ENCODE measurements at places on chromosomes 16 and 17. TPM values are rescaled to one million over a fixed set of nuclear protein-coding genes. Genes with fewer than 3 reads are reported as not detected.

The UMOD gene
- not detected for total RNA-seq

The KRTAP17-1 gene
- not detected for total RNA-seq

DNA sequence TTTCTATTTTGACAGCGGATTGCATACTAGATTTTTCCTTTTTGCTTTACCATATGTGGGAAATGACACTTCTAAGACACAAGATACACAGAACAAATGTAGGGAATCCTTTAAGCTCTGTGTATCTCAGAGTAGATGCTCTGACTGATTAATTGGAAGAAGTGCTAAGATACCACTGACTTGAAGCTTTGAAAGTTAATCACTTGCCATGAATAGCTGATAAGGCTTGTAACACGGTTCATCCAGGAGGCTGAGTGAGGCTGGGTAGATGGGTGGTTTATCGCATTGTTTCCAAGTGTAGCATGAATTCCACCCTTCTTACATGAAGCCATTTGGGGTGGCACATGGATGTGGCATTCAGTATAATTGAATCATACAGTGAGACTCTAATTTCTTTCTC is 654.1 kb upstream of the RBFOX1 start:
- DNase-seq = no peak

DNA sequence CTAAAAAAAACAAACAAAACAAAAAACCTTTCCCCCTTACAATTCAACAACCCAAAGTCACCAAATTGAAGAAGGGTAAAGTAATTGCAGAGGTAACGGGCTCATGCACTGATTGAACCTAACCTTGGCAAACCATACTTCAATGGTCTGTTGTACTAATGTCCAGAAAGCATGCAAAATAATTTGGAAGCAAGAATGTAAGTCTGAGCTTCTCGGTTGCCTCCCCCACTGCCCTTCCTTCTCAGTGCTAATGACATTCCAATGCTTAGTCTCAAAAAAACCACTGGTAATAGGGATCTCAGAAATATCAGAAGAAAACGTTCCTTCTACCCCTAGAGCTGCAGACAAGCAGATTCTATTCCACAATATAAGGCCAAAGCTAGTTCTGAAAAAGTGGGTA is 15.8 kb downstream of the KRABD2 start:
- no peak for DNase-seq
